ENCODE measurements at places on chromosomes 1 and 21.

DNA sequence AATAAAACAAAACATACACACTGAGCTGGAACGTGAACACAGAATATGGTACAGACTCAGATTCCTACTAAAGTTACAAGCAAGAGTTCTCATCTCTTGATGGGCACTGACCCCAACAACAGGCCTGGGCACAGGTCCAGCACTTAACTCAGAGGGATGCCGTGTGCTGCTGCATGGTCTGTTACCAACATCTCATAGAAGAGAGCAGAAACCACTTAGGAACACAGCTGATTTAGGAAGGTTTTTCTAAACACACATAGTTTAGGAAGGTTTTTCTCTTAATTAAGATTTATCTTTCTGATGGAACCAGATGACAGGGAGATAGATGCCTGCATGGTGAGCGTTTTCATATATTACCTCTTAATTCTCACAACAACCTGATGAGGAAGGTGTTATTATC, 1.5 kb downstream of the GCLM start:
- DNase-seq: peak; percentile 59

- no peak for DNase-seq
Observed at GRCh38 chr1:34715139-34715538, 39.7 kb upstream of the GJB5 start.

GRCh38 chr1:11664336-11665065, 501 bp downstream of the FBXO6 start:
- DNase-seq: peak; percentile 33

DNA sequence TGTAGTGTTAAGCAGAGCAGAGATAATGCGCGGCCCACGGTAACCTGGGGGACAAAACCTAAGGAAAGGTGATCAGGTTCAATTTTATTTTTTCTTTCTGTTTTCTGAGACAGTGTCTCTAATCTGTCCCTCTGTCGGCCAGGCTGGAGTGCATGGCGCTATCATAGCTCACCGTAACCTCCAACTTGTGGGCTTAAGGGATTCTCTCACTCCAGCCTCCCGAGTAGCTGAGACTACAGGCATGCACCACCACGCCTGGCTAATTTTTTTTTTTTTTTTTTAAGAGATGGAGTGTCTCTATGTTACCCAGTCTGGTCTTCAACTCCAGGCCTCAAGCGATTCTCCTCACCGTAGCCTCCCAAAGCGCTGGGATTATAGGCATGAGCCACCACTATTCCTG, 724 bp upstream of the ANKRD35 start:
- no peak for DNase-seq
